ENCODE measurements at places on chromosomes 6 and 20.

DNA sequence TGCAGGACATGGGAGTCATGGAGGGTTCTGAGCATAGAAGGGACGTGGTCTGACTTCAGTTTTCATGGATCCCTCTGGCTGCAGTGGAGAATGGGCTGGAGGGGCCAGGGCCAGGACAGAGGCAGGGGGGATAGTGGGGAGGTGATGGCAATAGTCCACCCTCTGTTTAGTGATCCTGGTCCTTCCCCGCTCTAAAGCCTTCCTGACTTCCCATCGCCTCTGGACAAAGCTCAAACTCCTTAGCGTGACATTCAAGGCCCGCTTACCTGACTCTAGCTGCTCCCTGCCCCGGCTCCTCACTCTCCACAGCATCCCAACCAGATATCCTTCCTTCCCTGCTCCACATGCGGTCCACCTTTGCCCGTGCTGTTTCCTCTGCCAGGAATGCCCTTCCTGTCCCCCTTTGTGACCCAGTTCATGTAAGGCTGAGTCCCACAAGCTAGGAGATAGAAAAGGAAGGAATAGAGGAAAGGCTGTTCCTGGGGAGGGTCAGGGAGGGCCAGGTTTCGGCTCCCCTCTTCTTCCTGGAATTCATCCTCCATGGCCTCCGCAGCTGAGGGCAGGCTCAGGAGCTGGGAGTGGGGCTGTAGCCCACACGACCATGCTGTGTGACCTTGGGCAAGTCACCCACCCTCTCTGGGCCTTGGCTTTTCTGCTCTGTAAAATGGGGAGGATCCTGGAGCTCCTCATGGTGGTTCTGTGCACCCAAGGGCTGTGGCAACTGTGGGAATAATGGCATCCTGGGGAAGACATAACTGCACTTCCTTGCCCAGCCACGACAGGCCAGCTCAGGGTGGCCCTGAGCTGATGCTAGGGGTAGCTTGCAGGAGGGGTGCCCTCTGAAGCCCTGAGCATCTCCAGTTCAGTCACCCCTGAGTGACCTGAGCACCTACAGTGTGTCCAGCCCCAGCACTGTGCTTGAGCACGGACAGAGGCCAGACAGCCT is 116.1 kb downstream of the CEBPB start:
- no peak for DNase-seq

GRCh38 chr6:107917451-107918375 is 40.3 kb downstream of the SEC63 start:
- no peak for DNase-seq

DNA sequence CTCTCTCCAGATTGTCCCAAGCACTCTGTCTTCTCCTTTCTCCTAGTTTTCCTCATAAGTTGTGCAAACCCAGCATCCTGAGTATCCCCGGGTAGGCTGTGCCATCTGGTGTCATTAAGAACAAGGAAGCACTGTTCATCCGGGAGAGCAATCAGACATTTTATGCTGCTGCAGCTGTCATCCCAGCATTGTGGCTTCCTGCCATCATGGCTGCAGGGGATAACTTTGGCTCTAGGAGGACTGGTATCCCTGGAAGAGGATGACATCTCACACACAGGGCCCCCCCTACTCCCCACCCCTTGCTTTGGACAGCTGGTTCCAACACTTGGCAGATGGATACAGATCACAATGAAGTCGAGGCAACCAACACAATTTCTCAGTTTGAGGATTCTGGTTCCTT is 1195.1 kb upstream of the MAP3K7 start:
- DNase-seq, result no peak

DNA sequence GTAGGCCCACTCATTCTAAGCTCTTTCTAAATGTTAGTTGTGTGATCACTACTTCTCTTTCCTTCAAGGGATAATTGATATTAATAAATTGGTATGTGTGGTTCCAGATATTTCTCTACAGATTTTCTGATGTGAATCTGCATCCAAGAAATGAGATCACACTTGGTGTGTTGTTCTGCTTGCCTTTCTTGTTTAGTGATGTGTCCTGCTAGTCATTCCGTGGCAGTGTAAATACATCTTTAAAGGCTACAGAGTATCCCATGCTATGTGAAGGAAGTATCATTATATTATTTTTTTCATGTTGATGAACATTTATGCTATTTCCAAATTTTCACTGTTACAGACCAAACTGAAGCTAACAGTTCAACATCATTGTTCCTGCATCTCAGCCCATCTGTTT is 13.2 kb downstream of the CDH26 start:
- no peak for DNase-seq

DNA sequence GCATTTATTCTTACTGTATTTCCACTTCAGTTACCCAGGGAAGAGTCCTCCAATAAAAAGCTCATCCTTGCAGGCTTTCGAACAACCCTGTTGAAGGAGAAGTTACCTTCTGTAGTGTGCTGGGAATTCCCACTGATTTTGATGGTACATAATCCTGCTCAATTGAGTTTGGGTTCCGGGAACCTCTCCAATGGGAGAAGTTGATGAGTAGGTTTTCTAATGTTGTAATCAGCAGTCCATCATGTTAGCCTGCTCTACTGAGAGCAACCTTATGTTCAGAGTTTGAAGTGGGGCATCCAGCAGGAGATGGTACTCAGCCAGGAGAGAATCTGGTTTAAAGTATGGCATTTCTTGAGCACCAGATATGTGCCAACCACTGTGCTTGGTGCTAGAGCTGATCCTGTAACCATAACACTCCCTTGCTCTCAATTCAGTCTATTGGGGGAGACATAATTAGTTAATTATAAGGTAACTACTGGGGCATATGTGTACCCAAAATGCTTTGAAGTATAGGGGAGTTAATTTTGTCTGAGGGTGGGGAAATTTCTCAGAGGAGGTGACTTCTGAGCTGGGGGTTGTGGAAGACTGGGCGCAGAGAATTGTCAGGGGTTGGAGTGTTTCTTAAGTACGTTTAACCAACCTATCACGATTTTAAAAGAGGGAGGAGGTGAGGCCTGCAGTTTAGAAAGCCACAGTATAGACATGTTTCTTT is 2.1 kb downstream of the TOP1 start:
- peak; percentile 67 for DNase-seq

GRCh38 chr20:11094196-11094595 is 420.4 kb upstream of the JAG1 start:
- no peak for DNase-seq

DNA sequence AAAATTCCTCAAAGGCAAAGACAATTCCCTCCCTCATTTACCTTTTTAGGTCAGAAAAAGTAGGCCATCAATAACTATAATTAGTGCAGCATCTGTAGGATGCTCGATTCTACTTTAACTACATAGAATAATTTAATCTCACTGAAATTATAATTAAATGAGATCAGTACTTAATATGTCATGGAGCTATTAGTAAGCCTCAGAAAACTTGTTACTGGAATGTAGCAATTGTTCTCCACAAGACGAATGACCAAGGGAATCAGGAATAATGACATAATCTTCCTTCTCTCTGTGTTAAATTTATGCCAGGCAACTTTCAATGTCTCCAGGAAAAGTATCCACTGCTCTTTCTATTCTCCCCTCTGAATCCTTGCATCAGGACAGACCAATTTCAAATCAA is 34.1 kb downstream of the SESN1 start:
- no peak for DNase-seq

DNA sequence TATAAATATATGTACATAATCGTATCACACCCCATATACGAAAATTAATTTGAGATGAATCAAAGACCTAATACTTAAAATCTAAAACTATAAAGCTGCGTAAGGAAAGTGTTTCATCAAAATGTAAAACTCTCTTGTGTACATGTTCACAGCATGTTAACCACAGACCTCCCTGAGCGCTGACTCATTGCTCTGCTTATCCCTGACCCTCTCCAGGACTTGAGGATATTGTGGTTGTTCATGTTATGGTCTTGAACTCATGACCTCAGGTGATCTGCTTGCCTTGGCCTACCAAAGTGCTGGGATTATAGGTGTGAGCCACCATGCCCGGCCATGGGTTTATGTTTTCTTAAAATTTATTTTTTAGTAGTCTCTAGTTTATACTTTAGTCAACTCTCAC is 14.2 kb downstream of the FAM83B start:
- DNase-seq, result no peak

DNA sequence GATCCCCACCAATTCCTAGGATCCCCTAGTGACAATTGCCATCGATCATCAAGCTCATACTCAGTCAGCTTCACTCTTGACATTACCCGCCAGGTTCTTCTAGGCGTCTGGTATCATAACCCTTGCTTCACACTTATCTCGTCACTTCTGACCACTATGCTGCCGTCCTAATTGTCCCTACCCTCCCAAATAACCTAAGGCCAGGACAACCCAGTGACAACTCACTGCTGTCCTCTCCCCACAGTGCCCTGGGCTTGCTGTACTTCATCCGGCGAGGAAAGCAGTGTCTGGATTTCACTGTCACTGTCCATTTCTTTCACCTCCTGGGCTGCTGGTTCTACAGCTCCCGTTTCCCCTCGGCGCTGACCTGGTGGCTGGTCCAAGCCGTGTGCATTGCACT is 3.7 kb downstream of the SYS1 start:
- no peak for DNase-seq

DNA sequence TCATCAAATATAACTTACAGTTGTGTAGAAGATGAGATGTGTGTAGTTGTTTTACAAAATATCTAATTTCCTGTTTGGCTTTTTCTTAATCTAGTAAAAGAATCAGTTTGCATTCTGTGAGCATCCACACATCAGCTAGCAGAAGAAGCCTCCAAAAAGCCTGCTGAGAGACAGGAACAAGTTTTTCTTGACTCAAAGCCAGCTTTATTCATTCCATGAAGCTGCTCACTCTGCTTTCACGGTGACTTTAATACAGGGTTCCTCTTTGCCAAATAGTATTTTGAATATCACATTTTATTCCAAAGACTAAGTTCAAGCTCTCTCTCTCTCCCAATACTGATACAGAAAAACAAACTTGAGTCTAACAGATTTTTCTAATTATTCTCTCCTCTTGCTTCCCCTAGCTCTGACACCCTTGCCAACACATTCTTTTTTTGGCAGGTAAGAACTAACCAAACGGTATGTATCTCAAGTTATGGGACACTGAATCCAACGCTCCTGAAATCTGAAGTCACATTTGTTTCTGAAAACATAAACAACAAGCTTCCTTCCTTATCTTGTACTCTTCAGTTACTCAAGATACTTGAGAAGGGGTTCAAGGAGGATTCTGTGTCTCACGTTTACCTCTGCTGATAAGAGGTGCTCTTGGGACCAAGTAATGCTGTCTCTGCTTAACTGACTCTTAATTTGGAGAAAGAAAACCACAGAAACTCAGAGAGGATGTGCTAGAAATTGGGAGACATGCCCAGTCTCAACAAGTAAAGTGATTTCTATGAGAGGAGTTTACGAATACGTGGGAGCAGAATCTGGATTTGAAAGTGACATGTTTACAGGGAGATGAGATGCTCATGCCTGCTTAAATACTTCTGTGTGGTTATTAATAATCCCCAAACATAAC is 184.2 kb upstream of the SPTLC3 start:
- DNase-seq, result no peak

DNA sequence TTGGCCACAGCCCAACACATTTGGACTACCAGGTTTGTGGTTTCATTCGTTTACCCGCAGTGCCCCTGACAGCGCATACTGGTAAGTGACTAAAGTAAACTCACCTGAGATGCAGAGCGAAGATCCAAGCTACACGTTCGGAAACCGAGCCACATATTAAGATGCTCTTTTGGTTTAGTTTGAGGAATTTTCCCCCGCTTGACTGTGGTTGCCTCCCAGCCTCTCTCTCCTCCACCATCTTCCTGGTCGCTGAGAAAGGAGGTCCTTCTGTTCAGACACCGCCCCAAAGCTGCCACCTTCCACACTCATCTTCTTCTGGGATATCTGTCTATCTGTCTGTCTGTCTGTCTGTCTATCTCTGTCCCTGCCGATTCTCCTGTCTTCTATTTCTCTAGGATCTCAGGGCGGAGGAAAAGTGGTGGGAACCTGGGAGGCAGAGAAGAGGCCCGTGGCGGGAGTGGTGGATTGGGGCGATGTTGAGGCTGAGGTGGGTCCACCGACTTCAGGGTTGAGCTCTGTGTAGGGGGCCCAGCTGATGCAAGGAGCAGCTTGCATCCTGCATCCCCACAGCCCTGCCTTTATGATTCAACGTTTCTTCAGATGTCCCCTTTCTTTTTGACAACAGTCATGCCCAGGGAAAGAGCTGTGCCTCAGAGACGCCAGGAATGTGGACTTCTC is 196.9 kb upstream of the ZNF184 start:
- DNase-seq, result no peak

DNA sequence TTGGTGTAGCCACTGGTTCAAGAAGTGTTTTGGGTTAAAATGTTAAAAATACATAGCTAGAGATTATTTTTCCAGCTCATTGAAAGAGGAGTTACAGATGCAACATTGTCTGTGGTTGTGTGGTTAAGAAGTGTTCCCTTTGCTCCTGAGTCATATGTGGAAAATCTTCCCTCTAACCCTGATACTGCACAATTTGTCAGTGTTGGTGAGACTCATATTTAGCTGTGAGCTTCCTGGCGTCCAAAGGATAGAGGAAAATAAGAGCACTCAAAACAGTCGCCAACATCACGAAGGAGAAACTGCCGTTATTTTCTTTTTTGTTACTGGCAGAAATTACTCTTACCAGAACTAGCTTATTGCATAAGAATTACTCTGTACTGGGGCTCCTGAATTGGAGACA is 250.4 kb downstream of the CDH4 start:
- no peak for DNase-seq

DNA sequence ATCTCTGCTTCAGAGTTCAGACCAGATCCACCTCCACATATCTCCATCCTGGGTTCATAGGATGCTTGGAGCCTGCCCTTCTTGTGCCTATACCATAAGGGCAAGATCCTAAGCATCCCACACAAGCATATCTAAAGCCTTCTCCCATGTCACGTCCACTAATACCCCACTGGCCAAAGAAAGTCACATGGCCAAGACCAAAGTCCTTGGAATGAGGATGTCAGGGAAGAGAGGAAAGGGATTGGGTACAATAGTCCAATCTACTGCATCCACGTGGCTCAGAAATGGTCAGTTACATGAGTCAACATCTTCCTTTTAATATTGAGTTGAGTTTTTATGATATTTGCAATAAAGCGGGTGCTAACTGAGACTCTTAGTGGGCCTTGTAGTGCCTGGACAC is 515.9 kb upstream of the SULF2 start:
- no peak for DNase-seq

DNA sequence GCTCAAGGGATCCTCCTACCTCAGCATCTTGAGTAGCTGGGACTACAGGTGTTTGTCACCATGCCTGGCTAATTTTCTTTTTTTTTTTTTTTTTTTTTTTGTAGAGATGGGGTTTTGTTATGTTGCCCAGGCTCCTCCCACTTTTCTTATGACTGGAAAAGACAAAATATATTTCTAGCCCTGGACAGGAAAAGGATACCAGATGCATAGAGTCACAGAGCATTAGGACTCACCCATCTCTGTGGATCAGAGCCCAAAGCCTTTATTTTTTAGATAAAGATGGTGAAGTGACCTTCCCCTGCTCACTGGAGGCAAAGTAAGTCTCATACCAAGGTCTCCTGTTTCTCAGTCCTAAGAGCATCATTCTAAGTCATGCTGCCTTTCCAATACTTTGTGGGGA is 3.4 kb downstream of the TRIM10 start:
- no peak for DNase-seq

GRCh38 chr6:4804095-4804494 is 27.9 kb downstream of the CDYL start:
- DNase-seq, result no peak

Data from suppressor macrophage treated with lipopolysaccharide for 1 hour (primary cell).